Ascending aorta (tissue), 2 donors: ENCODE measurements at places on chromosomes 1 and 21. TPM values are rescaled to one million over a fixed set of nuclear protein-coding genes. Genes with fewer than 3 reads are reported as not detected.

Gene OXCT2
- total RNA-seq, result not detected

Gene RIPK4
- 6.4 TPM for total RNA-seq

Gene GUCA2A
- total RNA-seq, result not detected

Gene SIM2
- total RNA-seq, result not detected

Gene PGLYRP4
- total RNA-seq, result not detected

Gene CRP
- 3.8 TPM for total RNA-seq

GRCh38 chr1:31779687-31780086, 15.5 kb upstream of the ADGRB2 start:
- DNase-seq, result no peak

DNA sequence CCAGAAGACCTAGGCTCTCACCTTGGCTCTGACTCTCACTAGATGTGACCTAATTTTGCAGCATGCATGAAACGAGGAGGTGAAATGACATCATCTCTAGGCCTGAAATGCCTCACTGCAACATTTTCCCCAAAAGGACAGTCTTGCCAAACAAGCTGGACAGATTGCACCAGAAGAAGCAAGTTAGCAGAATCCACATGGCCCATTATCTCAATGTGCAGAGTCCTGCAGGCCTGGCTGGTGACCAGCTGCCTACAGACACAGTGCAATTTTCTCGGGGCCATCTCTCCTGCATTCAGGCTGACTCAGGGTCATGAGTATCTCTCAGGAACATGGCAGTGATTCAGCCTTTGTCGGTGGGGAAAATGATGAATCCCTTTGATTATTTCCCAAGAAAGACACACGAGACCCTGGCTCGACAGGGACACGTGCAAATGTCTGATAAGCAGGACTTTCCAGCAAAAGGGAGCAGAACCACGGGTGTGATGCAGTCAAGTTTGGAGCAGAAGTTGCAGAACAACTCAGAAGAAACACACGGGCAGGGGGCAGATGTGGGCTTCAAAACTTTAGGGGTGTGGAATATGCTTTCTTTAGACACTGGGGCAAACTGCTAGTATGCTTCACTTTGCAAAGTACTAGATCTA, 38.7 kb downstream of the TRIM67 start:
- no peak for DNase-seq

DNA sequence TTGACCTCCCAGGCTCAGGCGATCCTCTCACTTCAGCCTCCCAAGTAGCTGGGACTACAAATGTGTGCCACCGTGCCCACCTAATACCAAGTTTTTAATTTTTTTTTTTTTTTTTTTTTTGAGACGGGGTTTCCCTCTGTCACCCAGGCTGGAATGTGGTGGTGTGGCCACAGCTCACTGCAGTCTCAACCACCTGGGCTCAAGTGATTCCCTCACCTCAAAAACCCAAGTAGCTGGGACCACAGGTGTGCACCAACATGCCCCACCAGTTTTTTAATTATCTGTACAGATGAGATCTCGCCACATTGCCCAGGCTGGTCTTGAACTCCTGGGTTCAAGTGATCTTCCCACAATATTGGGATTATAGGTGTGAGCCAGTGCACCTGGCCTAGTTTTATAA, 22.7 kb downstream of the PTP4A2 start:
- no peak for DNase-seq

DNA sequence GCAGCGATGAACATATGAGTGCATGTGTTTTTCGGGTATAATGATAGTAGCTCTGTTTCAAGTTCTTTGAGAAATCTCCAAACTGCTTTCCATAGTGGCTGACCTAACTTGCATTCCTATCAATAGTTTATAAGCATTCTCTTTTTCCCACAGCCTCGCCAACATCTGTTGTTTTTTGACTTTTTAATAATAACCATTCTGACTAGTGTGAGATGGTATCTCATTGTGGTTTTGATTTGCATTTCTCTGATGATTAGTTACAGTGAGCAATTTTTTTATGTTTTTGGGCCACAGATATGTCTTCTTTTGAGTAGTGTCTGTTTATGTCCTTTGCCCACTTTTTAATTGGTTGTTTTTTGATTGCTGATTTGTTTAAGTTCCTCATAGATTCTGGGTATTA, 10.6 kb upstream of the RUNX1 start:
- DNase-seq, result no peak

DNA sequence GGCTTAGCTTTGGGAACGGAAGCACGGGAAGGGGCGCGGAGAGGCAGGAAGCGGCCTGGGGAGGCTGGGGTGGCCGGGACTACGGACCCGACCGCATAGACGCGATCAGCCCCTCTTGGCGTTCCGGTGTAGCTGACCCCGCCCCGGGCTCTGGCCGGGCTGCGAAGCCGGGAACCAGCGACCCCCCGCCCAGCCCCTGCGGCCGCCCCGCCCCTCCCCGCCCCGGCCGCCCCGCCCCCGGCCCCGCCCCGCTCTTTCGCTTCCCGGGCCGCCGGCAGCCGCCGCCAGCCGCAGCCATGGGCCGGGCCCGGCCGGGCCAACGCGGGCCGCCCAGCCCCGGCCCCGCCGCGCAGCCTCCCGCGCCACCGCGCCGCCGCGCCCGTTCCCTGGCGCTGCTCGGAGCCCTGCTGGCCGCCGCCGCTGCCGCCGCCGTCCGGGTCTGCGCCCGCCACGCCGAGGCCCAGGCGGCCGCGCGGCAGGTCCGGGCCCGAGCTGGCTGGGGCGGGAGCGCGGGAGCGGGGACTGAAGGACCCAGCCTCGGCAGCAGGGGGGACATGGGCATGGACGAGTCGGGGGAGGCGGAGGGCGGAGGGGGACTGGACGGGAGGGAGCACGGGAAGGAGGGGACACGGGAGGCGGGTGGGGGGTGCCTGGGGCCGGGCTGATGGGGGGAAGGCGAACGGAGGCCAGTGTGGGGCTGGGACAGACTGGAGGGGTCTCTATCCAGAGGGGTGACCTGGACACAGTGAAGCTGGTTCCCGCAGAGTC, at the start of gene SELENON:
Gene SELENON, plus strand, starts transcription at position 259 of the 768 bp plus-strand sequence. Its CDS starts 38 bp downstream, at position 297.
- DNase-seq, result peak; percentile 83

- no peak for DNase-seq
Measured at GRCh38 chr1:220160027-220160426, 66.1 kb downstream of the IARS2 start.

GRCh38 chr21:29155118-29155932, 24.9 kb downstream of the MAP3K7CL start:
- DNase-seq, result peak; percentile 80
